ENCODE measurements at places on chromosomes 5 and 9. TPM values are rescaled to one million over a fixed set of nuclear protein-coding genes. Genes with fewer than 3 reads are reported as not detected.

GRCh38 chr5:97838214-97838613 is 655.2 kb upstream of the RIOK2 start:
- no peak overlapping the region for H3K27ac ChIP-seq
- no peak overlapping the region for H3K4me3 ChIP-seq
- H3K36me3 ChIP-seq, result no peaks in the 10 kb centered on the region
- H3K27me3 ChIP-seq, result peaks cover 3% of the 10 kb centered on the region

- DNase-seq, result no peak
- no peaks in the 10 kb centered on the region for H3K4me1 ChIP-seq
- no peak overlapping the region for H3K27ac ChIP-seq
- H3K36me3 ChIP-seq, result no peaks in the 10 kb centered on the region
These were observed 21.7 kb upstream of the SPINK7 start for GRCh38 chr5:148290271-148291195.

DNA sequence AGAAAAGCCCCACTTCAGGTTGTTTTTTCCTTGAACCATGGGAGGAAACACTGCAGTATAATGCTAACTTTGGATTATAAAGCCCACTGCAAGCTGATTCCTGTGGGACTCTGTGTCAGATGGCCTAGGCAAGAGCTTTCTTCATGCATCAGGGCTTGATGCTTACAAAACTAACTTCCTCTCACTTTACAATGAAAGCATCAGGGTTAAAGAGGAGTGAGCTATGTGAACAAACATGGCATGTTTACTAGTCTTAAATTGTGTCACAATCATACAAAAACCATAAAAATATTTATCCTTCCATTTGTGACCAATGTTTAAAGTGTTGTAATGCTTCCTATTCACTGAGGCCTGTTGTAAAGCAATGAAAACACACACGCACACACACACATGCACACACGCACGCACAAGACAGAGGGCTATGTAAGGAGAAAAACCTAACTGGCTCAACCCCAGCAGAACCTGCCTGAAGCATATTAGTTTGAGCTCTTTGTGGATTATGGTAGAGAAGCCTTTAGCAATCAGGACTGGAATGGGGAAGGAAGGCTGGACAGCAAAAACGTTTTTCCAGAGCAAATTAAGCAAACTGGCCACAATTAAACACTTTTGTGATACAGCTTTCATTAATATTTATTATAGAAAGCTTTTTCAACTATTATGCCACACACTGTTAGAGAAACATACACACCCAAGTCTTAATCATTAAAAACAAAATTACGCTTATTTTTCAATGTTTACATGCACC is 122.2 kb downstream of the AUH start:
- H3K27ac ChIP-seq, result no peak overlapping the region
- H3K4me1 ChIP-seq, result no peaks in the 10 kb centered on the region
- no peak for DNase-seq
- peaks cover 15% of the 10 kb centered on the region for H3K36me3 ChIP-seq

GRCh38 chr5:94707359-94707758 is 88.9 kb downstream of the SLF1 start:
- H3K27me3 ChIP-seq, result no peaks in the 10 kb centered on the region
- no peak for DNase-seq
- H3K27ac ChIP-seq, result no peak overlapping the region
- peaks cover 14% of the 10 kb centered on the region for H3K36me3 ChIP-seq
- H3K4me3 ChIP-seq, result no peak overlapping the region

The SPATA31D4 gene
- not detected for total RNA-seq

- H3K4me3 ChIP-seq, result no peak overlapping the region
- no peaks in the 10 kb centered on the region for H3K36me3 ChIP-seq
- H3K27me3 ChIP-seq, result no peaks in the 10 kb centered on the region
- peaks cover 14% of the 10 kb centered on the region for H3K4me1 ChIP-seq
- peak overlapping the region; percentile 30 for H3K27ac ChIP-seq
These were observed 718 bp upstream of the DENND4C start for GRCh38 chr9:19229595-19230354.

- H3K27me3 ChIP-seq, result no peaks in the 10 kb centered on the region
- DNase-seq, result peak; percentile 24
- peak overlapping the region; percentile 87 for H3K4me3 ChIP-seq
- H3K36me3 ChIP-seq, result peaks cover 23% of the 10 kb centered on the region
These were observed 611 bp downstream of the CIZ1 start for GRCh38 chr9:128190516-128191405.

All from activated CD4-positive, alpha-beta T cell treated with anti-CD3 and anti-CD28 coated beads for 36 hours (primary cell).